ENCODE measurements at places on chromosomes 1 and 21. TPM values are rescaled to one million over a fixed set of nuclear protein-coding genes. Genes with fewer than 3 reads are reported as not detected.
A peak's percentile ranks its signal among the peaks of the same experiment; 100 is the strongest.

DNA sequence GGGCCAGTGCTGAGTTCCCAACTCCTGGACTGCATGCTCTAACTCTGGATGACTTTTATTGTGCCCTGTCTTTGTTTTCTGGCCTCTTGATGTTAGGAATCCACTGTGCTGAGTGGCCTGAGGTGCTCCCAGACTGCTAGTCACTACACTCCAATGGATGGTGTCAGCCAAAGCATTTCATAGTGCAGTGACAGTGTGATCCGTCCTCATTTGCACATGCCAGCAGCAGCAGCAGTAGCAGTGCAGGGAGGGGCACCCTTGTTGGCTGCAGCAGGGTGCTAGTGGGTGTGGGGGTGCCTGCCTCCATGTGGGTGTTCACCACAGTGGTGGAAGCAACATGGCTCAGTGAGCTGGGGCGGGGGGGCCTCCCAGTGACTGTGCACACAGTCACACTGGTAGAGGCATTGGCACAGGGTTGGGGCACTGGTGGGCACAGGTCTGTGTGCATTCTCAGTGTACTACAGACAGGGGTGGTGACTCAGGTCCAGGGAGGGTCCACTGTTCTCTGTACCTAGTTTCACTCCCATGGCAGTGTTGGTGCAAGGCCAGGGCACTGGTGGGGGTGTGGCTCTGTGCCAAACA lies 214.0 kb downstream of the ZC3H11B start:
- peak; percentile 34 for DNase-seq

- no peak for DNase-seq
Measured at GRCh38 chr1:166889776-166890175, 13.7 kb upstream of the TADA1 start.

The ARHGEF16 gene
- 0.52 TPM for total RNA-seq

GRCh38 chr1:181021811-181022434 lies 747 bp downstream of the STX6 start:
- DNase-seq, result peak; percentile 62

GRCh38 chr21:41277196-41277595 lies 39.4 kb upstream of the FAM3B start:
- DNase-seq, result no peak

Data from left ventricle myocardium inferior (tissue), 1 donor.